ENCODE measurements at places on chromosomes 2 and 18. TPM values are rescaled to one million over a fixed set of nuclear protein-coding genes. Genes with fewer than 3 reads are reported as not detected.

WDR7 gene
- 19.2 TPM for total RNA-seq

LONRF2 gene
- not detected for total RNA-seq

KCNG3 gene
- not detected for total RNA-seq

STAT1 gene
- total RNA-seq: 67.6 TPM

NCKAP5 gene
- total RNA-seq: 3.0 TPM

HMSD gene
- total RNA-seq: not detected
